ENCODE measurements at places on chromosomes 1 and 21. TPM values are rescaled to one million over a fixed set of nuclear protein-coding genes. Genes with fewer than 3 reads are reported as not detected.

NEXN gene
- 0.40 TPM for total RNA-seq

TSPAN2 gene
- 0.30 TPM for total RNA-seq

SLC26A9 gene
- not detected for total RNA-seq

CLCA1 gene
- total RNA-seq = 0.08 TPM

SELE gene
- not detected for total RNA-seq

LSS gene
- total RNA-seq = 17.2 TPM

MMEL1 gene
- total RNA-seq = not detected

PLPPR5 gene
- total RNA-seq = not detected

S100A7 gene
- total RNA-seq = not detected

OR2G2 gene
- total RNA-seq = not detected

SPTA1 gene
- total RNA-seq = 0.40 TPM

DAB1 gene
- not detected for total RNA-seq

MCOLN3 gene
- total RNA-seq = 0.08 TPM

TLCD4 gene
- 0.15 TPM for total RNA-seq

FALEC gene
- total RNA-seq = not detected

ADORA3 gene
- total RNA-seq = not detected

CCDC185 gene
- not detected for total RNA-seq

GNAT2 gene
- 0.24 TPM for total RNA-seq

All from activated T-cell treated with anti-CD3 and anti-CD28 coated beads, Interleukin-2, amount 50 U/mL, for 4 hours (primary cell).